NAMALWA (cell line): ENCODE measurements at places on chromosomes 11 and 22.

GRCh38 chr11:58941838-58942237 is 2.5 kb downstream of the GLYATL1 start:
- DNase-seq: no peak

- no peak for DNase-seq
These were observed 32.9 kb downstream of the ARVCF start for GRCh38 chr22:19983741-19984140.

DNA sequence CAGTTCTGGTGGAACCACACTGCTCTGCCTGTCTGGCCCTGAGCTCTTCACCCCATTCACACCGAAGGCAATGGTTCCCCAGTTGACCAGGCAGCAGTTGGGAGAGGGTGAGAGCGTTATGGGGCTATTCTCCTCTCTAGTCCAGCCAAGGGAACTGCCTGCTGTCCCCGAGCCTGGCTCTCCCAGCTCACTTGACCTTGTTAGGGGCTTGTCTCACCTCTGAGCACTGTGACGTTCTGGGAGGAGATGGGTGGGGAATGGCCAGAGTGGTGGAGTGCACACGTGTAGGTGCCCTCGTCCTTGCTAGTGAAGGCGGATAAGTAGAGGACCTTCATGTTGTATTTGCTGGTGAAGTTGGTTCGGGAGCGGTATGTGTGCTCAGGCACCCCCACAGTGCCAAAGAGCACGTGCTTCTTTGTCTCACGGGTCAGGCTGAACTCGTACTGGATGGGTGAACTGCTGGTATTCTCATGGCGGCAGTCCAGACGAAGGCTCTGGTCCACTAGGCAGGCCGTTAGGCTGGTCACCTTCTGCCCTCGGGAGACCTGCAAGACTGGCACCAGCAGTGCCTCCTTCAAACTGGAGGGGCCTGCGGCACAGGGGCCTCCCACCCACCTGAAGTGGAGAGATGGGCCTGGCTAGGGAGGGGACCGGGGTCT is 3.0 kb downstream of the THY1 start:
- no peak for DNase-seq

GRCh38 chr11:57162179-57162898 is 19.4 kb upstream of the LRRC55 start:
- no peak for DNase-seq

GRCh38 chr22:37075046-37075445 is 23.5 kb downstream of the KCTD17 start:
- DNase-seq: no peak

DNA sequence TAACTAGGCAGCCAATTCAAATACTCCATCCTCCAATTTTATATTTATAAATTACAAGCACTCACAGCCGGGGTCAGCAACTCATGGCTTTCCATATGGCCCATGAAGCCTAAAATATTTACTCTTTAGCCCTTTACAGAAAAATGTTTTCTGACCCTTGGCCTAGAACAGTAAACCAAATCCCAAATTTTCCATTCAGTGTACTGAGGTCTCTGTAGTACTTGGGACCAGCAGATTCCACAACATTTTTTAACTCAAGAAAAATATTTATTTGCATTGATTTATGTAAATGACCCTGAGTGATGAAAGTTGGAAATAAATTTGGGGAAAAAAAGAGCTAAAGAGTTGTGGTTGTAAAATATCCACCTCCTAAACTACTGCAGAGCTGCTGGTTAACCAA is 82.6 kb downstream of the SLC1A2 start:
- no peak for DNase-seq

GRCh38 chr11:120555433-120555773 is 43.9 kb downstream of the GRIK4 start:
- no peak for DNase-seq

DNA sequence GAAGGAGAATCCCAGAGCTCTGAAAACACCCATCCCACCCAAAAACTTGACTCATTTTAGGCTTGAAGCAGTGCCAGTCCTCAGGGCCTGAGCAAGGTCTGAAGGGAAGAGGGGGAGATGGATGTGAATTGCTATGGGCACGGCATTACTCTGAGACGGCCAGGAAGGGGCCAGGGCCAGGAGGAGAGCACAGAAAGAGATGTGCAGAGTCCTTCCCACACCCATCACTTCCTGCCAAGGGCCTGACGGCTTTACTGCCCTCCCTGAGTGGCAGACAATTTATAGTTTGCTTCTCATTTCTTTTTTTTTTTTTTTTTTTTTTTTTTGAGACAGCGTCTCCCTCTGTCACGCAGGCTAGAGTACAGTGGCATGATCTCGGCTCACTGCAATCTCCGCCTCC is 22.5 kb downstream of the TAB1 start:
- DNase-seq: no peak

DNA sequence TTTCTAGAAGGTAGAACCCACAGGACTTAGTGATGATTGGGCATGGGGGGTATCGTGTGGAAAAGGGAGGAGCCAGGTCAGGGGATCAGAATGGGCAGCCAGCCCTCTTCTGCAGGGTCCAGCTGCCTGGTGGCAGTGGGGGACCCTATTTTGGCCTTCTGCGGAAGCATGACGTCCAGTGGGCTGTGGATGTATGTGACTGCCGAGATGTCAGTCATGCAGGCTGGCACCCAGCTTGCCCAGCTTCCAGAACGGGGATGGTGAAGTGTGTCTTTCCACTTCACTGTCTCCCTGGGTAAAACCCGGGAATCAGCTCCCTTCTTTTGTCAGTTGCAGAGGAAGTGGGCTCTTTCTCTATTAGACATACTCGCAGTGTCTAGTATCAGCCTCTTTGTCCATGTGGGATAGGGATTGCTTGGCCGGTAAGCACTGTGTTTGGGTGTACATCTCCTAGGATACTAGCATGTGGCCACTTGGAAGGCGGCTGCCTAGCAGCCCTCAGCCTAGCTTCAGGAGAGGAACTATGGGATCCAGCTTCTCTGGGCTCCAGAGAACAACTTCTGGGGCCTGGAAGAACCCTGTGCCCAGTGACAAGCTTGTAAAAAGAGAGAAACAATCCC is 51.4 kb downstream of the GRIK4 start:
- DNase-seq: no peak

- no peak for DNase-seq
These were observed 621.2 kb downstream of the METTL15 start for GRCh38 chr11:28729339-28729738.

GRCh38 chr22:38554281-38554680 is 15.7 kb downstream of the DMC1 start:
- DNase-seq: no peak

GRCh38 chr22:50085211-50085972 is at the start of gene MLC1:
Gene MLC1 (minus strand): TSS chr22:50085426. CDS start chr22:50084902, 524 bp downstream.
- DNase-seq: no peak

DNA sequence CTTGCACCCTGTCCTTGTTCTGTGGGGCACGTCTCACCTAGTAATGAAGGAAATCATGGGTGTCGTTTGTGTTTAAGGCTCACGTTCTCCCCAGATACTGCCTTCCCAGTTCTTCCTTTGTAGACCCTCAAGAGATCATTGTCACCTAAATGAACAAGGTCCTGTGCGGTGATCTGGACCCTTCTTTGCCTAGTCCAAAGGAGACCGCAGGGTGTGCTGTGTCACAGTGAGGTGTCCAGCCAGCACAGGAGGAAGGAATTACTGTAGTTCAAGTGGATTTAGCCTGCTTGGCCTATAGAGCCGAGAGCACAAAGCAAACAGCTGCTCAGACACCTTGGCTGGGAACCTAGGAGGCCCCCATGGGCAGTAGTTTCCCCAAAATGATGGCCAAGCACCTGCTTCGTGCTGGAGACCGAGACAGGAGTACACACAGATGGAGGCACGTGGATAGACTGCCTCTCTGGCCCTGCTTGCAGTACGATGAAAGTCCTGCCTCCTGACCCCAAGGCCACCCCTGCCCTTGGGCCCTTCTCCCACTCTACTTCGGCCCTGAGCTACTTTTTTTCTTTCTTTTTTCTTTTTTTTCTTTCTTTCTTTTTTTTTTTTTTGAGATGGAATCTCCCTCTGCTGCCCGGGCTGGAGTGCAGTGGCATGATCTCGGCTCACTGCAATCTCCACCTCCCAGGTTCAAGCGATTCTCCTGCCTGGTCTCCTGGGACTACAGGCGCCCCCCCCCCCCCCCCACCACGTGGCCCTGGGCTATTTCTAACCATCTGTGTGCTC is 19.4 kb upstream of the PPFIA1 start:
- DNase-seq: no peak

DNA sequence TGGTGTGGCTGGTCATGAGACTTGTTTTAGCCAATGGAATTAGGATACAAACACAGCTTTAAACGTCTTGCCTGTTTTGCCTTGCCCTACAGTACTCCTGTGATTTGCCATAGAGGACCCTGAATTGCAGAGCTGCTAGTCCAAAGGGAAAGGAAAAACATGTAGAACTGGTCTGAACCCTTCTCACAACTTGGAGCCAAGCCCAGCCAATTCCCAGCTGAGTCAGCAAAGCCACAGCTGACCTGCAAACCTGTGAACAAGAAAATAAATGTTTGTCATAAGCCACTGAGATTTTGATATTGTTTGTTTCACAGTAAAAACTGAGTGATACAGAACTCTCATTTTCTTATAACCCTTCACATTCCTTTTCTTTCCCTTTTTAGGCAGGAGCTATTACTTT is 360.5 kb upstream of the API5 start:
- no peak for DNase-seq

GRCh38 chr22:46742576-46743221 is 4.6 kb upstream of the CERK start:
- no peak for DNase-seq

DNA sequence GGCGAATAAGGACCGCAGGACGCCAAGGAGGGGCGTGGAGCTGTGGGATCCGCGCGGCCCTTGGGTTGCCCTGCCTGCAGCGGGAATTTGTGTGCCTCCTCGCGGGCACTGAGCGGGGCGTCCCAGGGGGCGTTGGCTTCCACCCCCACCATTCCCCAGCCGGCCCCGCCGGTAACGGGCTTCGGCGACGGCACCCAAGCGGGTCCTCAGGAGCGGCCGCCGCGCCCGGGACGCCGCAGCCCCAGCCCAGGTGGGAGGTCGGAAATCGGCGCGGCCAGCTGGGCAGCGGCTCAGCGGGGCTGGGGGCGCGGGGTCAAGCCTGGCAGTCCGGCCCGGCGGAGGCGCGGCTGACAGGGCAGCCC is 320 bp downstream of the CLTCL1 start:
- DNase-seq: no peak

- DNase-seq: no peak
These were observed 36.4 kb downstream of the WEE1 start for GRCh38 chr11:9609841-9610240.
